ENCODE measurements at places on chromosomes 4 and X.
A peak's percentile ranks its signal among the peaks of the same experiment; 100 is the strongest.

DNA sequence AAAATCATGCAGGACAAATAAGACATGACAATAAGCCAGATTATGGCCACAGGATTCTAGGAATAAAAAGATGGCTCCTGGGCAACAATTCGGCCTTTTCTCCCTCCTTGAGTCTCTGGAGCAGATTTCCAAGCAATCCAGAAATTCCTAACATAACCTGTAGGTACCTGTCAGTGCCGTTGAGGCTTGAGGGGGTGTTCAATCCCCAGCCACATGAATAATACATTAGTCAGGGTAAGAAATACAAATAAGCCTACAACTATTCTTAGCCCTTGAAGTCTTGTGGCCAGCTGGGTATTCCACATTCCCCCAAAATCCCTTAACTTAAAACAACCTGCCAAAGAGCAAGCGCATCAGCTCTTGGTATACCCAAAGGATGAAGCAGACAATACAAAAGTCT, 9.7 kb downstream of the CXorf38 start:
- DNase-seq, result no peak

- DNase-seq, result peak; percentile 48
Observed at GRCh38 chrX:110318664-110318968, 731 bp upstream of the AMMECR1 start.

DNA sequence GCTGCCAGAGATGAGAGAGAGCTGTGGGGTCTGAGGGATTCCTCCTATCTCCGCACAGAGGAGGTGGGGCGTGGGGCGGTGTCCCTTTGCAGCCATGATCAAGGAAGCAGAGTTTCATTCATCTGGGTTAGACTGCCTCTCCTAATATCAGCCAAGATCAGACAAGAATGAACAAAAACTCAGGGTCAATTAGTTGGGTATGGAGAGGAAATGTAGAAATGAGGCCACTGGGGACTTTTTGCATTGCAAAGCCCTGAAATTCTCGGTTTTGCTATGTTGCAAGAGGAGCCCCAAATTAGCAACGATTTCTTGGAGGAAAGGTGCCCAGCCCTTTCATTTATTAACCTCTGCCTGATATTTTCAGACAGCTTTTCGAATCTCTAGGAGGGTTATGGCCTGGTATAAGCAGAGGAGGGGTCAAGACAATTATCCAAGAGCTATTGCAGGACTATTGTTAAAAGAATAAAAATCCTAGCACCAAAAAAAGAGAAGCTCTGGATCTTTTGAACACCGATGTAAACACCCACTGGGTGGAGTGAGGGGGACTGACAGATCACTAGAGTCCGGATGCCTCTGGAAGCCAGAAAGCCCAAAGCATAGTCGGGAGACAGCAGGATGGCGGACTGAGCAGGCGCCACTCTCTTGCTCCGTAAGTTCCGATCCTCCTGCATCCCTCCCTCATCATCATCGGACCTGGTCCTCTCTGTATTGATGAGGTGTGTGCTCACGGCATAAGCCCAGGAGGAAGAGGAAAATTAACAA, 34.4 kb upstream of the ACSL1 start:
- DNase-seq, result no peak

DNA sequence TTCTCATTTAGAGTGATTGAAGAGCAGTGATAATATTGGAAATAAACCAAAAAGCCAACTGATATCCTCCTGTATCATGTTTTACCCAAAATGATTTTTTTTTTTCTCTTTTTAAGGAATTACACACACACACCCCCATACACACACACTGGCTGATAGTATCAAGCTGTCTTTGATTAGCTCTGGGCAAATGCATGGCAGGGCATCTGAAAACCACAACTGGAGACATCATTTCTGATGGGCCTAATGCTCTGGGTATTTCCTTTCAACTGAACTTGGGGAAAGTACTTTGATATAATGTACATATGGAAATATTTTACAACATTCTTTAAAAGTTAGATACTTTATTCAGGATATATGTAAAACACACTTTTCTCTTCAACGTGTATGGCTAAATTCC, 14.2 kb upstream of the OSTC start:
- DNase-seq, result no peak

GRCh38 chrX:23394421-23394820, 59.8 kb downstream of the PTCHD1 start:
- peak; percentile 51 for DNase-seq

DNA sequence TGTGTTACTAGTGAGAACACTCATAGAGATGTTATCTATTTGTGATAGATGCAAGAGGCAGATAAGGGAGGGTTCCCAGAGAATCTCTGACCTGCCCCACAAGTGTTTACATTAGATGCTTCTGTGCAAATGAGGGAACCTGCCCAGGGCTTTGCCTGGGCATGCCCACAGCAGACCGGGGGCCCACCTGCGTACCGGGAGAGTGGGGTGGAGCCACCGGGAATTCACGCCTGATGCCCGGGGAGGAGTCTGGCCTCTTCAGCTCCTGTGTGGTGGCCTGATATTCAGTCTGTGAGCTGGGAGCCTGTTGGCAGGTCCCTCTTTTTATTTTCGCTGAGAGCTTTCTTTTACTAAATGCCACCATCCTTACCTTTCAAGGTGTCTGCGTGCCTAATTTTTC, 155.7 kb downstream of the SNCA start:
- DNase-seq, result no peak

- DNase-seq, result no peak
Observed at GRCh38 chr4:3234171-3235029, 14.6 kb upstream of the MSANTD1 start.

- no peak for DNase-seq
Observed at GRCh38 chr4:78585633-78586032, 34.1 kb downstream of the ANXA3 start.

- no peak for DNase-seq
Observed at GRCh38 chr4:168498251-168498650, 1.4 kb downstream of the PALLD start.

- no peak for DNase-seq
Observed at GRCh38 chrX:13821738-13822137, 4.8 kb upstream of the GPM6B start.

DNA sequence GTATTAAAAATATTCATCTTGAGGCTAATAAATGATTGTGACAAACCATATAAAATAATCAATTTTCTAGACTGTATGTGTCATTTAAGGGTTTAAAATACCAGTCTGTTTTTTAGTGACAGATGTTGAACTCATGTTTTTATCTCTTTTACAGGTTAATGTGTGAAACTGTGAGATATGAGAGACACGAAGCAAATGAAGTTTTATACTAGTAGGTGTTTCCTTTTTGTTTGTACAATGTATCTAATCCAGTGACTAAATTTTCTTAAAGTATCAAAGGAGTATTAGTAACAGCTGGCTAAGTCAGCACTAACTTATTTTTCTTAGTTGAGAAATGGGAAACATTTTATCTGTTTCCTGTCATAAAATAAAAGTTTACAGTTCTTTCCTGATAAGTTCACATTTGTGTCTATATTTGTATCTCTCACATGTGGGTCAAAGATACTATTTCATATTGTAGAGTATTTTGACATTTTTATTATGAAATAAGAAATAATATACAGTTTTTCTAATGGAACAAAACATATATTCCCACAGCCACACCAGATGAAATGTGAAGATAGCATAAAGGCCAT, 90.3 kb downstream of the RAPGEF2 start:
- DNase-seq, result peak; percentile 69

- no peak for DNase-seq
Observed at GRCh38 chrX:139204898-139205667, 325.5 kb upstream of the F9 start.

GRCh38 chr4:110869862-110870572, 247.1 kb upstream of the PITX2 start:
- DNase-seq, result no peak

DNA sequence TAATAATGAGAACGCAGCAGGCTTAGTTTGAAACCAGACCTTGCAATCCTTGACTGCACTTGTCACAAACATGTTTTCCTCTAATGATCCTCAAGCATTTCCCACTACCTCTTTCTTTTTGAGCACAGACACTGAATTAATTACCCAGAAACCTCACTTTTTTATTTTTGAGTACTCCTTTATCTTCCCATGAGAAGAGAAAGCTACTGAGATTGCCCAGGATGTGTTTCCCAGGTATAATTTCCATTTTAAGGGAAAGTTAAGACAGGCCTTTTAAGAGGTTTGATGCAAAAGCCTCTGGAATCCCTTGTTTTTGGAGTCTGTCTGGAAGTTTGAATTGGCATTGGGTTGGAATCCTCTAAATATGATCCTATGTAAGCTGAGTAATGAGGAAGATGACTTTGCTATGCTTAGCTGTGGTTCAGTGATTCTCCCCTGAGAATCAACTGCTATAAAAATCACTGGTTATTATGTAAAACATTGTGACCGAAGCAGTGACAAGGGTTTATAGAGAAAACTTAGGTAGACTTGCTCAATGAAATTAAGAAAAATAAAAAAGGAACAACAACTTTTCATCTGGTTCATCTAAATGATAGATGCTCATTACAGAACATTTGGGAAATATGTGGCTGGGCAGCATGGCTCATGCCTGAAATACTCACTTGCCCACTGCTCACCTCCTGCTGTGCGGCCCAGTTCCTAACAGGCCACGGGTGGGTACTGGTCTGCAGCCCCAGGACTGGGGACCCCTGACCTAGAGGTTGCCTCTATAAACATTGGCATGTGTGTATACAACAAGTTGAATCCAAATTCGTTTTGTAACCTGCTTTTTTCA, 10.8 kb upstream of the RHOH start:
- DNase-seq, result no peak

- DNase-seq, result no peak
Observed at GRCh38 chr4:108709234-108709633, 53.6 kb downstream of the ETNPPL start.

DNA sequence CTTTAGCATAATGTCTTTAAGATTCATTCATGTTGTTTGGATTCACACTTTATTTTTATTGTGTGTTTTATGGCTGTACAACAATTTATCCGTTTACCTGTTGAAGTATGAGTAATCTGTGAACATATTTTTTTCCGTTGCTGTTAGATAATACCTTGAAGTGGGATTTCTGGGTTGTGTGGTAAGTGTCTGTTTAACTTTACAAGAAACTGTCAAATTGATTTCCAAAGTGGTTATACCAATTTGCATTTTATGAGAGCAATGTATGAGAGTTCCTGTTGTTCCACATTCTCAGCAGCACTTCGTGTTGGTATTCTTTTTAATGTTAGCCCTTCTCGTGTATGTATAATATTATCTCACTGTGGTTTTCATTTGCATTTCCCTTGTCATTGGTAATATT, 53.6 kb downstream of the USP53 start:
- DNase-seq, result no peak

GRCh38 chrX:8748855-8749254, 16.9 kb upstream of the ANOS1 start:
- DNase-seq, result peak; percentile 9

DNA sequence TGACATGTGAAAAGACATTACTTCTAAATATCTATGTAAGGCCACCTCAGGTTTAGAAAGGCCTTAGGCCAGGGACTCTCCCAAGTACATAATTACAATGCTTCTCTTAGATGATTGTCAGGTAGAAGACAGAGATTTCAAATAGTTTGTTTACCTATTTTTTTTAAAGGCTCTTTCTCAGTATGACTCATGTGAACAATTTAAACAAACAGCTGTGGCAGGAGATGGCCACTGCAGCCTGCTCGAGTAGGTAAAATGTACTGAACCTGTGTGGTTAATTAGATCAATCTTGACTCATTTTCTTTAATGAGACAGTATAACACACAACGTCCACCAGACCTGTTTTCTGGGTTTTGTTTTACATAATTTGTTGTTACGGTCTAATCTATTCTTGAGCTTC, 50.2 kb downstream of the LEF1 start:
- DNase-seq, result no peak

GRCh38 chrX:117895418-117895817, 221.2 kb downstream of the KLHL13 start:
- no peak for DNase-seq

DNA sequence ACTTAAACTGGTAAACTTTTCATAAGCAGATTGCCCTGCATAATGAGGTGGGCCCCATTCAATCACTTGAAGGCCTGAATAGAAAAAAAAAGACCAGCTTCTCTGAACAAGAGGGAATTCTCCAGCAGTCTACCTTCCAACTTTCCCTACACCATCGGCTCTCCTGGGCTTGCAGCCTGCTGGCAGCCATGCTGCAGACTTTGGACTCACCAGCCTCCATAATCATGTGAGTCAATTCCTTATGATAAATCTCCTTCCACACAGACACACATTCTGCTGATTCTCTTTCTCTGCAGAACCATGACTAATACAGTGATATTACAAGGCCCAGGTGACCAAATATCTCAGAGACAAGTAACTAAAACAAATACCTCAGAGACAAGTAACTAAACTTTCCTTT, 113.8 kb upstream of the WDR17 start:
- no peak for DNase-seq

DNA sequence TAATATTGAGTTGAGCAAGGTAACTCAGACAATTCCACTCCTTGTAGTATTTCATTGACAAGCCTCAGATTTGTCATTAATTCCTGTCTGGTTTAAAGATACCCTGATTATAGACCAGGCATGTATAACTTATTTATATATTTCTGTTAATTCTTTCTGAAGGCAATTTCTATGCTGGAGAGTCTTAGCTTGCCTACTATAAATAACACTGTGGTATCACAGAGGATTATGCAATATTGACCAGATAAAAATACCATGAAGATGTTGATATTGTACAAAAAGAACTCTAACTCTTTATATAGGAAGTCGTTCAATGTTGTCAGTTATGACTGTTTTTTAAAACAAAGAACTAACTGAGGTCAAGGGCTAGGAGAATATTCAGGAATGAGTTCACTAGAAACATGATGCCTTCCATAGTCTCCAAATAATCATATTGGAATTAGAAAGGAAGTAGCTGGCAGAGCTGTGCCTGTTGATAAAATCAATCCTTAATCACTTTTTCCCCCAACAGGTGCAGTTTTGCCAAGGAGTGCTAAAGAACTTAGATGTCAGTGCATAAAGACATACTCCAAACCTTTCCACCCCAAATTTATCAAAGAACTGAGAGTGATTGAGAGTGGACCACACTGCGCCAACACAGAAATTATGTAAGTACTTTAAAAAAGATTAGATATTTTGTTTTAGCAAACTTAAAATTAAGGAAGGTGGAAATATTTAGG, 821 bp downstream of the CXCL8 start:
- no peak for DNase-seq

- DNase-seq, result no peak
Observed at GRCh38 chr4:108029731-108030130, 40.0 kb downstream of the HADH start.

GRCh38 chr4:78748381-78748780, 27.8 kb upstream of the BMP2K start:
- no peak for DNase-seq

- DNase-seq, result no peak
Observed at GRCh38 chr4:110753466-110753865, 130.6 kb upstream of the PITX2 start.

GRCh38 chrX:91434351-91435168, at the start of gene PABPC5:
Gene PABPC5 (plus strand): TSS chrX:91434839. CDS start chrX:91435578, 739 bp downstream.
- no peak for DNase-seq

DNA sequence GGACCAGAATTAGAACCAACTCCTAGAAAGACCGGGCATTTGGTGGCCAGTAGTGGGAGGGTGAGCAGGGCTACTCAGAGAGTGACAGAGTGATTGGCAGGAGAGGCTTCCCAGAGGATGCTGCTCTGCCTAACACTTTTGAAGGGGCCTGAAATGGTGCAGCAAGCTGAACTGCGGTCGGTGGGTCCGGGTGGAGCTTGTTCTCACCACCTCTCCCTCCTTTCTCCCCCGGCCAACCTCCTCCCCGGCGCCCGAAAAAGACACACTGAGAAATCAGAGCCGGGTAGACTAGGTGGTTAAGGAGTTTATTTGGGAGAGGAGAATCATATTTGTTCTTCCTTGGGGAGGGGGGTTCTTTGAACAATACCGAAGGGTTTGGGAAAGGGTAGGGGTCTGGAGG, 1.4 kb upstream of the PRICKLE3 start:
- DNase-seq, result no peak

GRCh38 chr4:139189972-139190371, 13.0 kb upstream of the ELF2 start:
- peak; percentile 90 for DNase-seq

Data from hematopoietic multipotent progenitor cell treated with erythropoietin and hydrocortisone succinate and interleukin-3 and kit ligand, for 8 days (in vitro differentiated cells).